Endothelial cell (in vitro differentiated cells): ENCODE measurements at places on chromosomes 3 and 15.

- no peak for DNase-seq
These were observed 6.1 kb upstream of the MB21D2 start for GRCh38 chr3:192923731-192924130.

DNA sequence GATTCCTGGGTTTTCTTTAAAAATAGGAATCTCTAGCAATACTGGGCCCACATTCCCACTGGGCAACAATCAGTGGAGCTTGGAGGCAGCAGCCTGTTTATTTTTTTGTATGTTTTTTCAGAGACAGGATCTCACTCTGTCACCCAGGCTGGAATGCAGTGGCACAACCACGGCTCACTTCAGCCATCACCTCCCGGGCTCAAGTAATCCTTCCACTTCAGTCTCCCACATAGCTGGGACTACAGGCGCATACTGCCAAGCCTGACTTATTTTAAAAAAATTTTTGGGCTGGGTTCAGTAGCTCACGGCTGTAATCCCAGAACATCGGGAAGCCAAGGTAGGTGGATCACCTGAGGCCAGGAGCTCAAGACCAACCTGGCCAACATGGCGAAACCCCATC lies 29.1 kb upstream of the GNB5 start:
- no peak for DNase-seq

DNA sequence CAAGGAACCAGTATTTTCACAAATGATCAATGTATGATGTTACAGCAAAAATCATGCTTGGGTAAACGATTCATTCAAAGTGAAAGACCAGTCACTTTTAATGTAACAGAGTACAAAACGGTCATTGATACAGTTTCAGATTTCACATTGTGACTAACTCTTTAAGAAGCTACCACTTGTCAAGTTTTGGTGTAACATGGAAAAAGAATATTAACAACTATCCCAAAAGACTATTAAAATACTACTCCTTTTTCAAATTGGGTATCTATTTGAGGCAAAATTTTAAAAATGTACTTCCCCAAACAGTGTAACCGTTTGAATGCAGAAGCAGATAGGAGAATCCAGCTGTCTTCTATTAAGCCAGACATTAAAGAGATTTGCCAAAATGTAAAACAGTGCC lies 31.7 kb downstream of the AKAP13 start:
- DNase-seq = no peak

DNA sequence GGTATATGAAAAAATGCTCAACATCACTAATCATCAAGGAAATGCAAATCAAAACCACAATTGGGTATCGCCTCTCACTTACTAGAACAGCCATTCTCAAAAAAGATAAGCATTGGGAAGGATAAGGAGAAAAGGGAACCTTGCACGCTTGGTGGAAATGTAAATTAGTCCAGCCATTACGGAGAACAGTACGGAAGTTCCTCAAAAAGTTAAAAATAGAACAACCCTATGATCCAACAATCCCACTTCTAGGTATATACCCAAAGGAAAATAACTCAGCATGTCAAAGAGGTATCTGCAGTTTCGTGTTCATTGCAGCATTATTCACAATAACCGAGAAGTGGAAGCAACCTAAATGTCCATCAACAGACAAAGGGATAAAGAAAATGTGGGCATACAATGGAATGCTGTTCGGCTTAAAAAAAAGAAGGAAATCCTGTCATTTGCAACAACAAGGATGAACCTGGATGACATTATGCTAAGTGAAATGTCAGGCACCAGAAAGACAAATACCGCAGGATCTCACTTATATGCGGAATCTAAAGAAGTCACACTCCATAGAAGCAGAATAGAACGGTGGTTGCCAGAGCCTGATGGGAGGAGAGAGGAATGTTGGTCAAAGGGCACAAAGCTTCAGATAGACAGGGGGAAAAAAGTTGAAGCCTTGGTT lies 11.7 kb upstream of the CMTM7 start:
- no peak for DNase-seq
